ENCODE measurements at places on chromosomes 5 and 9. TPM values are rescaled to one million over a fixed set of nuclear protein-coding genes. Genes with fewer than 3 reads are reported as not detected.

DPM2 gene
- 31.4 TPM for total RNA-seq

GRCh38 chr9:95757439-95757838 lies 118.1 kb upstream of the ERCC6L2 start:
- DNase-seq: no peak

- DNase-seq: no peak
These were observed 99.3 kb downstream of the CCDC192 start for GRCh38 chr5:127802477-127802865.

PCDHB6 gene
- 0.21 TPM for total RNA-seq

- no peak for DNase-seq
These were observed 142.8 kb downstream of the DCP2 start for GRCh38 chr5:113119246-113119924.

Data from SK-MEL-5 (cell line).